Spleen (tissue), 13 donors: ENCODE measurements at places on chromosomes 11 and 22. TPM values are rescaled to one million over a fixed set of nuclear protein-coding genes. Genes with fewer than 3 reads are reported as not detected.

- peak; percentile 95 for DNase-seq
Measured at GRCh38 chr11:57567515-57568329, at the start of gene UBE2L6. Gene UBE2L6, minus strand, starts transcription at chr11:57567672. Its CDS starts 61 bp downstream, at chr11:57567611.

GRCh38 chr22:46638601-46639431, 18.6 kb downstream of the GRAMD4 start:
- DNase-seq = no peak

Gene OR2AG1
- total RNA-seq = not detected

DNA sequence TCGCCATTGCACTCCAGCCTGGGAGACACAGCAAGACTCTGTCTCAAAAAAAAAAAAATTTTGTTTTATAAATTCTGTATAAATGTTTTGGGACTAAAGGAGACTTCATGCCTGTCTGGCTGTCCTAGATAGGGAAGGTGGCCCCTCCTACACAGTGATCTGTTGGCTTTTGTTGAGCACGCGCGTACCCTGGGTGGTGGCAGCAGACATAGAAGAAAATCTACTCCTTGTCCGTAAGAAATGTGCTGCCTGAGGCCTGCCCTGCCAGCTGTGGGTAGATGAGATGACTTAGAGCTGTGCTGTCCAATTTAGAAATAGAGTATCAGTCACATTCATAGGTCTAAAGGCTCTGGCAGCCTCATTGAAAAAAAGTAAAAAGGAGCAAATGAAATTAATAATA, 37.0 kb downstream of the AP2A2 start:
- no peak for DNase-seq

Gene NNMT
- 282 TPM for total RNA-seq

DNA sequence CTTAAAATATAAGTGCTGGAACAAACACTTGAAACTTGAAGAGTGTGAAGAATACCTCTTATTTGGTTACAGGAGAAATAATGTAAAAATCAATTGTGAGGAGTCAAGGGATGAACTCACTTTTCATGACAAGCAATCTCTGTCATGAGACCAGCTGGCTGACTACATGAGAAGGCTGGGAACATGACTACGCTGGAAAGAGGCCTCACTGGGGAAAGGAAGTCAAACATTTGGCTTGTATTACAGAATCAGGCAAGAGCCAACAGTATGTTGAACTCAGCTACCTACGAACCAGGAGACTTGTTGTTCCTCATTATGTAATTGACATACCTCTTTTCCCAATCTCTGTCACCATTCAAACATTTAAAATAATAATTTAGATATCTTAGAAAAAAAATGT, 14.4 kb downstream of the DCDC1 start:
- DNase-seq = no peak

- no peak for DNase-seq
Measured at GRCh38 chr11:123284454-123284853, 89.4 kb upstream of the CLMP start.

- DNase-seq = no peak
Measured at GRCh38 chr11:87398931-87399330, 361.2 kb downstream of the TMEM135 start.

Gene GGTLC3
- total RNA-seq = not detected

- no peak for DNase-seq
Measured at GRCh38 chr11:1503708-1504104, 17.1 kb upstream of the MOB2 start.

DNA sequence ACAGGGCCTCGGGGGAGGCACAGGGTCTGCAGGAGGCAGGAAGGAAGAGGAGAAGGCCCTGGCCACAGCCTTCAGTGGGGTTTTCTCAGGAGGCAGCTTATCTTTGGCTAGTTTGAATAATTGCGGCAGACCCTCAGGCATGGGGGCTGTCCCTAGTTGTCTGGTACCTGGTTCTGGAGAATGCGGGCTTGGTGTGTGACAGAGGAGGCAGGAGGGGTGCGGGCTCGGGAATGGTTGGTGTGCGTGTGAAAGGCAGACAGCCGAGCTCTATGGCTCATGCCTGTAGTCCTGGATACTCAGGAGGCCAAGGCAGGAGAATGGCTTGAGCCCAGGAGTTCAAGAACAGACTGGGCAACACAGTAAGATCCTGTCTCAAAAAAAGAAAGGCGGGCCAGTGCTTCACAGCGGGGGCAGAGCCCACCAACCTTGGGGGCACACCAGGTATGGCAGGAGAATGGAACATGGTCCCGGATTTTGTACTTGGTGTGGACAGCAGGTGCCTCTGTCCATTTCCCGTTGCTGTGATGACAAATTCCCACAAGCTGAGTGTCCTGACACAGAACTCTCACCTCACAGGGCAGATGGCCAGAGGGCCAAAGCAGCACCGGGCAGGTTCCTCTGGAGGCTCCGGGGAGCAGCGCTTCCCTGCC, 640.6 kb downstream of the TBC1D22A start:
- peak; percentile 47 for DNase-seq

- no peak for DNase-seq
Measured at GRCh38 chr22:30354644-30355043, 2.0 kb downstream of the SF3A1 start.

DNA sequence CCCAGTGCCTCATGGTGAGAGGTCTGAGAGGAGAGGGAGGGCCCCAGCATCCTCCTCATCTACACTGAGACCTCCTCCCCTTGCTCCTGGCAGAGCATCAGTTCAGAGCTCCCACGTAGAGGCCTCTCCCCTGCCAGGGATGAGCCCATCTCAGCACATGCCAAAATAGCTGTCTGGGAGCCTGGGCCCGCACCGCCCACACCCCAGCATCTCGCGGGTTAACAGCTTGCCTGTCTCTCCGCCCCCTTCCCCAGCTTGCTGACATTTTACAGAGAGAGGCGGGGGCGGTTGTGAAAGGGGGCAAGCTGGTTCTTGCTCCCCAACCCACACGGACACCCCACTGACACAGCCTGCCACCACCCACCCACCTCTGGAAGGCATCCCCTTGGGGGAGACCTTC, 6.4 kb downstream of the DGKZ start:
- no peak for DNase-seq
